ENCODE measurements at places on chromosomes 2 and 18.

- peak; percentile 36 for DNase-seq
Measured at GRCh38 chr2:202762556-202762955, 109.0 kb downstream of the ICA1L start.

DNA sequence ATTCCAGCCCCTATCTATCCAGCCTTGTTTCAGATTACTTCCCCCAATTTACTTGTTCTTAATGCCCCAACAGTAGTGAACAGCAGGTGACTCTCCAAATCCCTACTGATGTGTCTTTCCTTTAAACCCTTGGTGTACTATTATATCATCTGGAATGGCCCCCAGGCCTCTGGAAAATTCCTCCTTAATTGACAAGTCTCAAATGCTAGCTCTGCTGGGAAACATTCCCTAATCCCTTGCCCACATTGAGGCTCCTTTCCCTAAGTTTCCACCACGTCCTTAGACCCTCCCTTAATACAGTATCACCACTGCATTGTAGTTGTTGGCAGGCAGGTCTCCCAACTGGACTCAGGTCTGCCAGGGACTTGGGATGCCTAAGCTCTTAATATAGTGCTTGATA is 41.0 kb downstream of the MYO3B start:
- no peak for DNase-seq

- no peak for DNase-seq
Measured at GRCh38 chr2:212264187-212264586, 274.4 kb downstream of the ERBB4 start.

GRCh38 chr2:148530350-148530749 is 114.2 kb upstream of the EPC2 start:
- DNase-seq: no peak

- no peak for DNase-seq
Measured at GRCh38 chr2:127707890-127708648, 6.8 kb downstream of the SFT2D3 start.

DNA sequence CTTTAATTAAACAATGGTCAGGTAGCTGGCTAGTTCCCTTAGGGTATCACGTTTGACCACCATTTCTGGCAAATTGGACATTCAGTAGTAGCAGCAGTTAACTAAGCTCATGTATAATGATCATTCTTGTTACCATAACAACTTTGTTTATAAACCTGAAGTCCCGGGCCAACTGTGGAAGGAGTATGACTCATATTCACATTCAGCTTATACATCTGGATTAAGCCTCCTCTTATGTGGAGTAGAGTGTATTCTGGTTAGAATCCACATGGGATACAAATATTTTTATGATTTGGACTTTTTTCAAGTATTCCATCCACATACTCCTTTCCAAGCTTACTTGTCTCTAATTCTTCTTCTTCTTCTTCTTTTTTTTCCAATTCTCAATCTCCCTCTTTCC is 70.3 kb upstream of the ZSWIM2 start:
- DNase-seq: no peak

GRCh38 chr2:216090369-216090786 is 8.7 kb downstream of the TMEM169 start:
- DNase-seq: peak; percentile 11

GRCh38 chr2:8638327-8638726 is 43.5 kb upstream of the ID2 start:
- no peak for DNase-seq

DNA sequence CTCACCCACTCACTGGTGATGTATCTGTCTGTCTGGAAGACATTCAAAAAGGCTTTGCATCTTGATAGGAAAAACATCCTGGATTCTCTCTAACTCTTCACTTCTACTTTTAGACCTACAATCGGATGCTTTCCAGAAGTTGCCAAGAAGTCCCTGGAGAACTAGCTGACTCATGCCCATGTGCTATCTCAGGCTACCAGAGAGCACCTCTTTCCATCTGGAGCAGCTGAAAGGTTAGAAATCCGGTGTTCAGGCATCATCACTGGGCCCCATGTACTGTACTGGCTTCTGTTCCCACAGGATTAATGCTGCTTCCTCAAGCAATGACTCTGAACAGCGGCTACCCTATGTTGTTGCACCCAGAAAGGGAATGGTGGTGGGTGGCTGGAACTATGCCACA is 259.0 kb downstream of the NBAS start:
- no peak for DNase-seq
